ENCODE measurements at places on chromosomes 13 and 19. TPM values are rescaled to one million over a fixed set of nuclear protein-coding genes. Genes with fewer than 3 reads are reported as not detected.
A peak's percentile ranks its signal among the peaks of the same experiment; 100 is the strongest.

- DNase-seq, result peak; percentile 44
Measured at GRCh38 chr13:32246468-32246867, 68.7 kb downstream of the ZAR1L start.

GRCh38 chr13:98504029-98504351, 72.9 kb downstream of the STK24 start:
- DNase-seq, result no peak

DNA sequence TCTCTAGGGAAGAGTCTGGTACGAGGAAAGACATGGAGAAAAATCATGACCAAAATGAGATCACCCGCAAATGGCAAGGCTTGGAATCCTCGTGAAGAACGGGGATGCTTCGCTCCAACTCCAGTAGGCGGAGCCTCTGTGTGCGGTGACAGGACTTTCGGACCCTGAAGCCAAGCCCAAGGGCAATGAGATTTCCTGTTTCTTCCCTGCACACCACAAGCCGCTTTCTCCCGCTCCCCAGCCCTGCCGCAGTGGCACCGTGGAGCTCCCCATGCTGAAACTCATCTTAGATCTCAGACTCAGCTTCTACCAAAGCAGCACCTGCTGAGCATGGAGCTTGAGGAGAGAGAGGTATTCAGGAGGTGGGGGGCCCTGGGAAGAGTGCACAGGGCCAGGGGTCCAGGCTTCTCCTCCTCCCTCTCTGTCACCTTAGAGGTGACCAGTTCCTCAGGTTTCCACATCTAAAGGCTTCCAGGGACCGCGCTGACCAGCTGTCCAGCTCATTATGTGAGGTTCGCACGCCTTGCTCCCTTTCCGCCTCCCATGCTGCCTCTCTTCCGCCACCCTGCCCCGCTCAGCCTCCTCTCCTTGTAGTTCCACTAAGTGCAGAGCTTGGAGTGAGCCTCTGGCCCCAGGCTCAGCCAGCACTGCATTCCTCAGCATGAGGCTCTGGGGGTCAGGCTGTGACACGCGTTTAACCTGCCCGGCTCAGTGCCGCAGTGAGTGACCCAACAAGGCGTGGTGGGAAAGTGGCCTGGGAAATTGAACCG, 153.8 kb upstream of the SOX1 start:
- no peak for DNase-seq

LGALS16 gene
- total RNA-seq, result not detected

GRCh38 chr13:72534951-72535640, 192.3 kb downstream of the MZT1 start:
- no peak for DNase-seq

DNA sequence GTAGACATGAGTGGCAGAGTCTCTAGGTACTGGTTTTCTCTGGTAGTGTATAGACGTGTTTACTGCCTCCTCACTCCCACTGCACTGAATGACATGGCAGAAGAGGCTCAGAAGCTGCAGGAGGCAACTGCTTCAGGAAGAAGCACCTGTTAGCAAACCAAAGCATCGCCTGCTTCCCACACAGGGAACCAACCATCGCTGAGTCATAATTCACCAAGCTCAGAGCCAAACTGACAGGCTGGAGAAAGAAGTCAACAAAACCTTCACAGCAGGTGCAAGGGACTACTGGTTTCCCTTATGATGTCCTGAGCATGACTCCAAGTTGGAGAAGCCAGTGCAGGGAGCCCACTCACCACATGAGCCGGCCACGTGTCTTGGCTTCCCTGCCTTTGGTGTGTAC, 69.8 kb downstream of the KCTD12 start:
- no peak for DNase-seq

GRCh38 chr19:8269724-8270123, 38.4 kb downstream of the CD320 start:
- no peak for DNase-seq

- no peak for DNase-seq
Measured at GRCh38 chr19:17580470-17581144, 25.2 kb downstream of the COLGALT1 start.

GRCh38 chr13:31875134-31875533, 135.8 kb downstream of the RXFP2 start:
- DNase-seq, result no peak

HCN2 gene
- 0.97 TPM for total RNA-seq

DNA sequence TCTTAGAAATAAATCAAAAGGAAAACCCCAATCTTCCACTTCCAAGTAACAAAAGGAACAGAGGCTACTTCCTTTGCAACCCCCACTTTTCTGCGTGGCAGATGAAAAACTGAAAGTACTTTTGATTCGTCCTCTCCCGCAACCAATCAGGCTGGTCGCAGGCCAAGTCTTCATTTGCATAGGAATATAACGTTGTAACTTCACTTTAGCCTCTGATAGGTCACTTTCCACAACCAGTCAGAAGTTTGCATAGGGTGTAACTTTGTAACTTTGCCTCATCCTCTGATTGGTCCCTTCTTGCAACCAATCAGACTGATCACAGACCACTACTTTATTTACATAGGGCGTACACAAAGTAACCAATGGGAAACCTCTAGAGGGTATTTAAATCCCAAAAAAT, 37.2 kb downstream of the TGDS start:
- DNase-seq, result no peak

GRCh38 chr13:105982219-105982930, 553.1 kb downstream of the EFNB2 start:
- DNase-seq, result no peak

Measured in Daoy (cell line).